Osteoblast (primary cell): ENCODE measurements at places on chromosomes 6 and 20. TPM values are rescaled to one million over a fixed set of nuclear protein-coding genes. Genes with fewer than 3 reads are reported as not detected.

PI3 gene
- not detected in 2 replicates for total RNA-seq

MYB gene
- total RNA-seq = under 0.01 and 0.36 TPM in 2 replicates

SCUBE3 gene
- total RNA-seq = 30.4 and 62.5 TPM in 2 replicates

CLPSL2 gene
- total RNA-seq = not detected in 2 replicates

MEP1A gene
- total RNA-seq = not detected in 2 replicates

ADTRP gene
- total RNA-seq = 0.72 and 1.2 TPM in 2 replicates

HLA-DRB1 gene
- 1.1 and 19.7 TPM in 2 replicates for total RNA-seq

PAK5 gene
- total RNA-seq = not detected in 2 replicates

UBE2C gene
- total RNA-seq = 2.5 and 2.7 TPM in 2 replicates

SLC22A16 gene
- 0.36 TPM in 1 of 2 replicates, not detected in the other for total RNA-seq

BIRC7 gene
- under 0.01 and 0.29 TPM in 2 replicates for total RNA-seq

ARMC2 gene
- 1.4 and 2.7 TPM in 2 replicates for total RNA-seq

DTNBP1 gene
- total RNA-seq = 5.8 and 9.1 TPM in 2 replicates

SNAI1 gene
- 1.8 and 2.1 TPM in 2 replicates for total RNA-seq

CLIC5 gene
- not detected in 2 replicates for total RNA-seq

CLDN20 gene
- not detected in 2 replicates for total RNA-seq

EYA4 gene
- total RNA-seq = 35.5 and 35.9 TPM in 2 replicates

PROKR2 gene
- not detected in 2 replicates for total RNA-seq

OR2J3 gene
- total RNA-seq = not detected in 2 replicates

KIF13A gene
- 61.5 and 90.5 TPM in 2 replicates for total RNA-seq

NKAIN4 gene
- total RNA-seq = not detected in 2 replicates

SOBP gene
- total RNA-seq = 3.6 and 12.1 TPM in 2 replicates

TREM1 gene
- total RNA-seq = 0.72 and 1.8 TPM in 2 replicates

C20orf141 gene
- total RNA-seq = 0.29 and 0.36 TPM in 2 replicates

MATN4 gene
- total RNA-seq = under 0.01 TPM in 1 of 2 replicates, not detected in the other

COL11A2 gene
- 1.8 TPM in 2 replicates for total RNA-seq

GMPR gene
- 6.5 and 7.4 TPM in 2 replicates for total RNA-seq

PSORS1C1 gene
- 1.2 and 2.2 TPM in 2 replicates for total RNA-seq

HUS1B gene
- 0.59 and 0.72 TPM in 2 replicates for total RNA-seq

HEY2 gene
- 2.2 and 2.4 TPM in 2 replicates for total RNA-seq

FABP7 gene
- not detected in 2 replicates for total RNA-seq

FAM209B gene
- 0.36 TPM in 1 of 2 replicates, not detected in the other for total RNA-seq

OOEP gene
- total RNA-seq = 0.36 and 0.59 TPM in 2 replicates

BTN1A1 gene
- under 0.01 TPM in 2 replicates for total RNA-seq

BHLHE23 gene
- not detected in 2 replicates for total RNA-seq

ABHD16A gene
- 41.0 and 43.4 TPM in 2 replicates for total RNA-seq

CTNNBL1 gene
- total RNA-seq = 19.5 and 23.0 TPM in 2 replicates

GNAS-AS1 gene
- total RNA-seq = 0.72 and 1.5 TPM in 2 replicates

TMEM30A gene
- 126 and 128 TPM in 2 replicates for total RNA-seq
